ENCODE measurements at places on chromosomes 2 and 18.

DNA sequence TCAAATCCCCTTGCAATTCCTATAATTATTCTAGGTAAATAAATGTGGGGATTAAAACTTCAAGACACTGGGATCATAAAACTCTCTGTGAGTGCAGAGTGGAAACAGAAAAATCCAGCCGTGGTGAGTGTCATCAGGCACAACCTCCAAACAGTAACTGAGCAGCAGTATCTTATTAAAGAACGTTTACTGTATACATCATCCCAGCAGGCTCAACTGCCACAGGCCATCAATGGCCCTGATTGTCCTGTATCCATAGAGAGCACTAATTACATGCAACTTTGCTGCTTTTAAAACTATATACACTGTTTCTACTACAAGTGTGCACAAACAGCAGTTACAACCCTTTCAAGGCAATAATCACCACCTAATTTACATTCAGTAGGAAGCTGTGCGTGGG lies 23.9 kb downstream of the GAREM1 start:
- DNase-seq: no peak

DNA sequence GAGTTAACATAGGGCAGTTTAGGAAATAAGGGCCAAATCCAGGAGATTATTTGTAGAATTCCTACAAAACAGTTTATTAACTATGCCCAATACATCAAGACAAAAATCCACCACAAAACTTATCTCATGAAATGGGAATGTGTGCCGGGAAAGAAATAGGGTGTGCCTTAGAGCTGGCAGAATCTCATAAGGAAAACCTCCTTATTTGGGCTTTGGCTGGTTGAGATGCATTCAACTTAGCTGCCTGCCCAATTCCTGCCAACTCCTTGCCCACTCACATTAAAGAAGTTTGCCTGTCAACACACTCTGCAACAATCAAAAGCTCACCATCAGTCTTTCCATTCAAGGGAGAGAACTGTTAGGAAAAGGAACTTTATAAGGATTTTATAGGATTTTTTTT lies 500.6 kb downstream of the SATB2 start:
- DNase-seq: no peak

DNA sequence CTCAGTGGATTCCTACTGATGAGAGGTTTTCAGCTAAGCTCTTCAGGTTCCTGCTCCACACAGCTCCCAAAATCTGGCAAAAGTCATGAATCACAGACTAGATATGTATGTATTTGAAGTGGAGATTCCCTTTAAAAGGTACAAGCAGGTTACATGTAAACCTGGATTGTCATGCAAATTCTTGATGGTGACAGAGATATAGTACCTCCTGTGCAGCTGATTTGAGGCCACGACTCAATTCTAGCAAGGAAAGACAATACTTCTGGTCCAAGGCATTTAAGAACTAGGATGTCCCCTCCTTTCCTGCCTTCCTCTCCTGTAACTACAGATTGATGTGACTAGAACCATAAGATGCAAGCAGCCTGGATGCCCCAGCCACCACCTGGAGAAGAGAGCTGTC lies 55.0 kb downstream of the GORASP2 start:
- DNase-seq: no peak

DNA sequence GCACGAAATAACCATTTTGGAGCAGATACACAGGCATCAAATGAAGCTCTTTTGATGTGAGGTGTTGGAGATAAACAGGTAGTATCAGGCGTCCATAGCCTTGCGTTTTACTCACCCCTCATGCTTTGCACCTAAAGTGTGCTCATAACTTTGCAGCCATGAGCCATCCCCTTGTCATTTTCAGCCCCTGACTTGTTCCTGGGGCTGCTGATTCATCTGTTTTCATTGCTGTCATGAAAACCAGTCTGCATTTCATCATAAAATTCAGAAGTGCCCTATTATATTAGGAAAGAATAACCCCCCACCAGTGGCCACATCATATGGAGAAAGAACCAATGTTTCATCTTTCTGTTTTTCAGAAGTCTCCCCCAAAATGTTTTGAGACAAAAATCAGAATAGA lies 329.7 kb upstream of the NRP2 start:
- DNase-seq: no peak

DNA sequence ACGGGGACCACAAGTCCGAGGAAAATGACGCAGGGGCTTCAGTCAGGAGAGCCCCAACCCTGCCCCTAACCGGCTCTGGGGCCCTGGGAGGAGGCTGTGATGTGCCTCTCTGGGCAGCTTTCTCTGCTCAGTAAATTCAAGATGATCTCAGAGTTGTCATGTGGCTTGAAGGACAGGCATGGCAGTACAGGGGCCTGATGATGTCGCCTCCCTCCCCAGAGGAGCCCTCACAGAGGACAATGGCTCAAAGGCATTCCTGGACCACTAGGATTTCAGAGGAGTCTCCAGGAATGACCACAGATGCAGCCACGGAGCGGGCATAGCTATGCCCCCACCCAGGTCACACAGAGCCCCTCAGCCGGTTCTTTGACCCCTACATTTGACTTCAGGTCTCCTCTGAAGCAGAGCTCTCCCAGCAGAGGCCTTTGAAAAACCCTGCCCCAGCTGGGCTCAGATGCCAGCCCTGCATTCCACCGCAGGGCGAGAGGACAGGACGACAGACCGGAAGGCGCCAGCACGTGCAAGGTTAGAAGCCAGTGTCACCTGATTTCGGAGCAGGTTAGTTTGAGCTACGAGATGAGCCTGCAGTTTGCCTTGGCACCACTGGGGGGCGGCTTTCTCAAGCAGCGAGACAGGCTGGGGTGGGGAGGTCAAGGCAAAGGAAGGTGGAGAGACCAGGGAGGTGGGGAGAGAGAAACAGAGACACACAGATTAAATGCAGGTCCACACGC lies 39.2 kb downstream of the BIN1 start:
- peak; percentile 82 for DNase-seq

Data from SW480 (cell line).